ENCODE measurements at places on chromosomes 5 and 9.
A peak's percentile ranks its signal among the peaks of the same experiment; 100 is the strongest.

- peaks cover 11% of the 10 kb centered on the region for H3K4me1 ChIP-seq
- H3K27ac ChIP-seq: no peak overlapping the region
- H3K4me3 ChIP-seq: no peak overlapping the region
- H3K27me3 ChIP-seq: no peaks in the 10 kb centered on the region
- no peak for DNase-seq
Observed at GRCh38 chr9:137787786-137788505, 89.6 kb upstream of the CACNA1B start.

DNA sequence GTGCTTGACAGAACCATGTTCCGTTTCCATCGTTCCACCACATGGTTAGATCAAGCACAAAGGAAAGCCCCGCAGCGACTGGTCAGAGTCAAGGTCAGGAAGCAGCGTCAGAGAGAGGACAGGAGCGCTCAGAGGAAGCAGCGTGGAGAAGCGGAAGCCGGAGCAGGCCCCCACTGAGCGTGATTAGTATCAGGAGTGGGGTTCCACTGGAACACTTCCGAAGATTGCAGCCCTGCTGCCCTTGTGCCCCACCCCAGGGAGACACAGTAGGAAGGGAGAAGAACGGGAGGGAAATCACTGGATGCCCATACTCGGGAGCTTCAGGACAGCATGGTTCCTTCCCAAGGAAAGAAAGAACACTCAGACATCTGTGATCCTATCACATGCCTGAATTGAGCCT, 189.0 kb upstream of the PANK3 start:
- no peak overlapping the region for H3K27ac ChIP-seq
- DNase-seq: no peak
- H3K4me3 ChIP-seq: no peak overlapping the region
- H3K4me1 ChIP-seq: no peaks in the 10 kb centered on the region

GRCh38 chr5:169873642-169874041, 106.7 kb downstream of the INSYN2B start:
- H3K36me3 ChIP-seq: no peaks in the 10 kb centered on the region
- peak; percentile 34 for DNase-seq
- no peak overlapping the region for H3K27ac ChIP-seq

- H3K4me3 ChIP-seq: no peak overlapping the region
- no peaks in the 10 kb centered on the region for H3K36me3 ChIP-seq
- no peaks in the 10 kb centered on the region for H3K4me1 ChIP-seq
- no peak overlapping the region for H3K27ac ChIP-seq
- no peaks in the 10 kb centered on the region for H3K27me3 ChIP-seq
Observed at GRCh38 chr5:95884017-95884325, 61.4 kb upstream of the GLRX start.

- H3K27me3 ChIP-seq: no peaks in the 10 kb centered on the region
- no peak overlapping the region for H3K4me3 ChIP-seq
- no peaks in the 10 kb centered on the region for H3K36me3 ChIP-seq
Observed at GRCh38 chr9:22173908-22174307, 164.8 kb upstream of the CDKN2B start.

DNA sequence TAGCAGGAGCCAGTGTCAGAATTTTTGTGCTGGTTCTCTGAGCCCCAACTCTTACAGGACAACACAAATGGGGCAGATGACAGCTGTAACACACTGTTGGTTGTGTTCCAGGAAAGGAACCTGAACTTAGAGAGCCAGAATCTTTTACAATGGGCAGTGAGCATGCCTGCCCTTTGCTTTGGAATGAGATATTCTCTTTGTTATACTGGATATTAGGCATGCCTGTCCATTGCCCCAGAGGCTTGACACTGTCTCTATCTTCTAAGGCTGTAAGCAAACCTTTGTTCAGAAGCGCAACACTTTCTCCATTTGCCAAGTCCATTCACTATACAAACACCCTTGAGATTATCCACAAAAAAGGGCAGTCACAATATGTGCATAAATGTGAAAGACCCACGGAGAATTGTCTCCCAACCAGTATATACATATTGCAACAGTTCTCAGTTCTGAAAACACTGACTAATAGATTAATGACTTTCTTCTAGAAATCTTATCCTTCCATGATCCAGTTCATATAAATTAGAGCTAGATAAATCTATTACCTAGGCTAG, 26.3 kb upstream of the CEP120 start:
- no peak overlapping the region for H3K4me3 ChIP-seq
- no peak for DNase-seq
- H3K36me3 ChIP-seq: no peaks in the 10 kb centered on the region
- no peak overlapping the region for H3K27ac ChIP-seq

DNA sequence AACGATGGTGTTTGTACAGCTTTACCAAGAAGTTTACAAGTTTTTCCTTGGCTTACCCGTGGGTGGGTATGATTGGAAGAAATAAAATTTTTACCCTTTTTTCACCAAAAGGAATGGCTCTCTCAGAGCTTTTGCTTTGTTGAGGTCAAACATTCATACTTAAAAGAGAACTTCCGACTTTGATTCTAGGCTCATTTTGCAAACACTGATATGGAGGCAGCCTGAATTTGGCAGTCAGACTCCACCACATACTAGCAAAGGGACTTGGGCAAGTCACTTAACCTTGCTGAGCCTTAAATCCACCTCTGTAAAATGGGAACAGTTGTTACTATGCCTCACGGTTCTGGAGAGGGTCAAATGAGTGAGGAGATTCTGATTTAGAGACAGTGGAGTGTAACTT, 153.5 kb downstream of the PRKACG start:
- no peak for DNase-seq
- H3K27ac ChIP-seq: no peak overlapping the region
- H3K4me1 ChIP-seq: no peaks in the 10 kb centered on the region
- no peaks in the 10 kb centered on the region for H3K27me3 ChIP-seq

GRCh38 chr9:88979021-88979420, 12.2 kb upstream of the S1PR3 start:
- DNase-seq: no peak
- H3K27me3 ChIP-seq: no peaks in the 10 kb centered on the region
- H3K27ac ChIP-seq: no peak overlapping the region
- no peaks in the 10 kb centered on the region for H3K4me1 ChIP-seq
- no peaks in the 10 kb centered on the region for H3K36me3 ChIP-seq

DNA sequence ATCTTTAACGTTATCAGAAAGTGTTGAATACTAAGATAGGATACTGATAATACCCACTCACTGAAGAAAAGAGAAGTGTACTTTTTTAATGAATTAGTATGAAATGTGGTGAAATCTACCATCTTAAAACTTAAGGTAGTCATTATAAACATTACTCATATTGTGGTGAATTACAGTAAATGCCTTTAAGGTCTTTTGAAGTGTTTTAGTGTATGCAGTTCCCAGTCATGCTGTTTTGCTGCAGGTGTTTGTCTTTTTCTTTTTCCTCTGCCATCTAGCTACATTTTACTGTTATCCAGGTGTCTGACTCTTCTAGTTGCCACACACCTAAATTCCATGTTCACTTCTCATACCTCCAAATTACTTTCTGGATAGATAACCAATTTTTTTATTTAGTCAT, 72.6 kb downstream of the ERMP1 start:
- H3K4me1 ChIP-seq: no peaks in the 10 kb centered on the region
- no peak for DNase-seq
- H3K36me3 ChIP-seq: peaks cover 39% of the 10 kb centered on the region
- no peak overlapping the region for H3K4me3 ChIP-seq

GRCh38 chr9:129568560-129569501, 52.1 kb downstream of the C9orf50 start:
- no peaks in the 10 kb centered on the region for H3K4me1 ChIP-seq
- peak; percentile 81 for DNase-seq
- H3K36me3 ChIP-seq: no peaks in the 10 kb centered on the region
- no peak overlapping the region for H3K4me3 ChIP-seq

GRCh38 chr5:121573721-121574382, 277.8 kb upstream of the FTMT start:
- no peaks in the 10 kb centered on the region for H3K4me1 ChIP-seq
- H3K27ac ChIP-seq: no peak overlapping the region
- no peaks in the 10 kb centered on the region for H3K27me3 ChIP-seq
- no peak for DNase-seq

GRCh38 chr9:98214811-98215210, 22.4 kb upstream of the CORO2A start:
- no peaks in the 10 kb centered on the region for H3K4me1 ChIP-seq
- no peak overlapping the region for H3K4me3 ChIP-seq
- no peak for DNase-seq
- peaks cover 5% of the 10 kb centered on the region for H3K36me3 ChIP-seq
- no peak overlapping the region for H3K27ac ChIP-seq

DNA sequence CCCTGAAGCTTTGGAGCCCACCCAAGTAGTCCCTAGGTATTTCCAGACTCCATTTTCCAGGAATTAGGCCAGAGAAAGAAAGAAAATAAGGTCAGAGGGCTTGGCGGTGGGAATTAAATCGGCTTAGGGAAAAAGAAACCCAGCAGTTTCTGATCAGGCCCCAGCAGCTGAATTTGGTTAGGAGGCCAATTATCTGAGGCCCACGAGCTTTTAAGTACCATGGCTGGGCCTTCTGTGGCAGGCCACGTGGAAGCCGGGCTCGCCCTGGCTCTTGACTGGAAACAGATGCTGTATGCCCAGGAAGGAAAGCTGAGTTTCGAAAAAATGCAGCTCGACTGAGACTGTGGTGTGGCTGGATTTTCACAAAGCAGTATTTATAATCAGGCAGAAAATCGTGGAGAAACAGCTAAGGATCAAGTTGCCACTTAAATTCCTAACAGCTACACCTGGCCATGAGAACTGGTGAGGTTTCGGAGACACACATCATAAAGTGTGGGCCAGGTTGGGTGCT, 75.1 kb upstream of the PANK3 start:
- H3K4me3 ChIP-seq: no peak overlapping the region
- H3K4me1 ChIP-seq: no peaks in the 10 kb centered on the region
- no peaks in the 10 kb centered on the region for H3K27me3 ChIP-seq
- H3K36me3 ChIP-seq: no peaks in the 10 kb centered on the region

DNA sequence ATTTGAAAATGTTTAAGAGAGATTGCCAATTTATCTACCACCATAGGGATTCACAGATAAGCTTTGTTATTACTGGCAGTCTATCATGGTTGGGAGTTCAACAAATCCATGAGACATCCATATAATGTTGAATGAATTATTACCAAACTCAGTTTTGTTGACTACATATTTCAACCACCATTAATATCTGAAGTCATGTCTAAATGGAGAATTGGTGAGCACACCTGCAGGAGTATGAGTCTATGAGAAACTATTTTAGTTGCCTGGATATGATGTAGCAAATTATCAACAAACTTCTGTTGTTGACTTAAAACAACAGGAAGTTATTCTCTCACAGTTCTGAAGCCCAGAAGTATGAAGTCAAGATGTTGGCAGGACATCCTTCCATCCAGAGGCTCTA, 126.8 kb upstream of the FBXL7 start:
- no peaks in the 10 kb centered on the region for H3K27me3 ChIP-seq
- no peaks in the 10 kb centered on the region for H3K36me3 ChIP-seq
- H3K4me1 ChIP-seq: no peaks in the 10 kb centered on the region
- DNase-seq: no peak
- H3K27ac ChIP-seq: no peak overlapping the region

DNA sequence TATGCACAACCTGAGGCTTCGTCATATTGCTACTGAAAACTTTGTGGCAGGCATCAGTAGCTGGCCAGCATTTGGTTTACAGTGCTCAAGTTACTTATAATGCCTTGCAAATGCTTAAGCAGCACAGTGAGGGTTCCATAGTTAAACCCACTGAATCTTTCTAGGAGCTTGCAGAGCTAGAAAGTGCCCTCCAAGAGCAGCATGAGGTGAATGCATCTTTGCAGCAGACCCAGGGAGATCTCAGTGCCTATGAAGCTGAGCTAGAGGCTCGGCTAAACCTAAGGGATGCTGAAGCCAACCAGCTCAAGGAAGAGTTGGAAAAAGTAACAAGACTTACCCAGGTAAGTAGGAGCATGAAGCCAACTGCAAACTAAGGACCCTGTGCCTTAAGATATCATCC, 60.9 kb downstream of the CNTRL start:
- no peaks in the 10 kb centered on the region for H3K27me3 ChIP-seq
- no peak overlapping the region for H3K4me3 ChIP-seq
- peaks cover 8% of the 10 kb centered on the region for H3K36me3 ChIP-seq
- DNase-seq: no peak
- H3K4me1 ChIP-seq: no peaks in the 10 kb centered on the region

DNA sequence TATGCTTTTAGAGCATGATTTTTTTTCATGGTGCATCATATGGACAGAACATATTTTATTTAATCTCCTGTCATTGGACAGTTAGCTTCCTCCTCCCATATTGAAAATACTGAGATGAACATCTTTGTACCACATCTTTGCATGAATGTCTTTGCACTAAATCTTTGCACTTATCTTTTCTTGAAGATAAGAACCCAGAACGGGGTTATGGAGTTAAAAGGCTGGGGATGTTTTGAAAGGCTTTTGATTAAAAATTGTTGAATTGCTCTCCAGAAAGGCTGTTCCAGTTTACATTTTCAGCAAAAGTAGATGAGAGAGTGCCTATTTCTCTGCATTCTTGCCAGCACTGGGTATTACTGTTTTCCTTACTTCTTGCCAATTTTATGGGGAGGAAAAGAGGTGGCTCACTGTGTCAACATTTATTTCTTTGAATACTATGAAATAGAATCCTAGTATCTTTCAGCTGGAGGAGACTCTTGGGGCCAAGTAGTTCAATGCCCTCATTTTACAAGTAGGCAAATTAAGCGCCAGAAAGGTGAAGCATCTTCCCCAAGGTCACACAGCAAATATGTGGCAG, 7.2 kb downstream of the NCS1 start:
- no peaks in the 10 kb centered on the region for H3K36me3 ChIP-seq
- H3K4me1 ChIP-seq: peaks cover 7% of the 10 kb centered on the region
- no peak overlapping the region for H3K4me3 ChIP-seq
- no peak overlapping the region for H3K27ac ChIP-seq
- H3K27me3 ChIP-seq: no peaks in the 10 kb centered on the region
- DNase-seq: no peak

DNA sequence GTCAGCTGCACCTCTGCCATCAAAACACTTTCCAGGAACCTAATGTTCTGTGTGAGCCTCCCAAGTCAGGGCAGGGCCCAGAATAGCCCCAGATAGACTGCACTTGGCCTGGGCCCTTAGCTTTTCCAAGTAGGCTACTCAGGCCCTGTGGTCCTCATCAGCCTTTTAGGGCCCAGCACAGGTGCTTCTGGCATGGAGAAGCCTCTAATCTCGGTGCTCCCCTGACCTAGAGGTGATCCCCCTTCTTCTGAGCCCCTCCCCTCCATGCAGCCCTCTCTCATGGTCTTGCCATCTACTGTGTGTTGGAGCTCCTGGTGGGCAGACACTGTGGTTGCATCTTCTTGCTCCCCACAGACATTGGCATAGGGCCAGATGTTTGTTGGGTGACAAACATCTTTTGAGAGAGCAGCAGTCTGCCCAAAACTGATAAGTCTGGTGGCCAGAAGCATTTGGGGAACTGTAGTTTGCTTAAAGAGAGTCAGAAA, 28.1 kb downstream of the FRMPD1 start:
- H3K4me3 ChIP-seq: no peak overlapping the region
- H3K36me3 ChIP-seq: no peaks in the 10 kb centered on the region
- DNase-seq: no peak
